ENCODE measurements at places on chromosomes 11 and 22.

- DNase-seq, result no peak
These were observed 1.3 kb upstream of the PPP2R5B start for GRCh38 chr11:64923151-64923661.

DNA sequence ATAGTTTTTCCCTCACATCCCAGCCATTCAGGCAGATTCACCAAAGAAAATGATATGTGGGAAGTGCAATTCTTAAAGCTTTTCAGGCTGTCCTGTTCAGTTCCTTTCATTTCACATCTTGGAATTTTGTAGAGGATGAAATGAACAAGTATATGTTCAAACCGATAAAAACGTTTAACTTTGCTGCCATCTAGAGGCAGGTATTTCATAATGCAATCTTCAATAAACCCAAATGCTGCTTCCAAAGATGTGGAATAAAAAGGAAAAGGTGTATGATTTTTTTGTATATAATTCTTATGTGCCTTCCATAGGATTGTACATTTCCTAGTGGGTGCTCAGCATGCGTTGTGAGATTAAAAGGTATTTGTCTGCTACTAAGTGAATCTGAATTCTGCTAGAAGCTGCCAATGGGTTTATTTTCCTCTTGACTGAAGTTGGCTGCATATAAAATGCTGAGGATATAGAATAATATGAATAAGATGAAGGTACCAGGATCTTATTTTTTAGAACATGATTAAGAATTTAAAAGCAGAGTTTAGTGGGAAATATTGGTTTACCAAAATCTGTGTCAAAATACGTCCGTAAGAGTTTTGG is 199.3 kb downstream of the PGR start:
- peak; percentile 79 for DNase-seq

- peak; percentile 85 for DNase-seq
These were observed 52.2 kb downstream of the ANO5 start for GRCh38 chr11:22244986-22245592.

GRCh38 chr11:119872611-119873310 is 143.8 kb upstream of the NECTIN1 start:
- no peak for DNase-seq

DNA sequence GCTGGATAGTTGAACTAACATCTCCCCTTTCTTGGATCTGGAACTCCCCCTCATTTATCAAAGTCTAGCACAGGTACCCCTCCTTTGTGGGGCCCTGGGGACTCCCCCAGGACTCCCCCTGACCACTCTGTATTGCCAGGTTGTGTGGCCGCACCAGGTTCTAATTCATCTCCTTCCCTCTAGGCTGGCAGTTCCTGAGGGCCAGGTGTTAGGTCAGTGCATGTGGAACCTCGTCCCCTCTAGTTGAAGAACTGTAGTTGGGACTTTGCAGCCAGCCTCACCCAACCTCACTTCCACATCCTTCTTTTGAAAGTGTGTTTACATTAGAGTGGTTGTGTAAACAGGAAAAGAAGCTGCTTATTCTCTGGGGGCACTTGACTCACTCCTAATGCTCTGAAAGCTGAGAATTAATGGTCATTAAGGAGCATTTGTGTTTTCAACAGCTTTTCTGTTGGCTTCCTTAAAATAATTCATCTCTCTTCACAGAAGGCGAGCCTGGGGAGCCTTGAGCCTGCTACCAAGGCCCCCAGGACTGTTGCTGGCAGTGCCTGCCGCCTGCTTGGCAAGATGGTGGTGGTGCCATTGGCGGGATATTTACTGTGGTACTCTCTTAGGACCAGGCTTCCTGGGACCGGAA is 11.8 kb downstream of the UPB1 start:
- peak; percentile 34 for DNase-seq

DNA sequence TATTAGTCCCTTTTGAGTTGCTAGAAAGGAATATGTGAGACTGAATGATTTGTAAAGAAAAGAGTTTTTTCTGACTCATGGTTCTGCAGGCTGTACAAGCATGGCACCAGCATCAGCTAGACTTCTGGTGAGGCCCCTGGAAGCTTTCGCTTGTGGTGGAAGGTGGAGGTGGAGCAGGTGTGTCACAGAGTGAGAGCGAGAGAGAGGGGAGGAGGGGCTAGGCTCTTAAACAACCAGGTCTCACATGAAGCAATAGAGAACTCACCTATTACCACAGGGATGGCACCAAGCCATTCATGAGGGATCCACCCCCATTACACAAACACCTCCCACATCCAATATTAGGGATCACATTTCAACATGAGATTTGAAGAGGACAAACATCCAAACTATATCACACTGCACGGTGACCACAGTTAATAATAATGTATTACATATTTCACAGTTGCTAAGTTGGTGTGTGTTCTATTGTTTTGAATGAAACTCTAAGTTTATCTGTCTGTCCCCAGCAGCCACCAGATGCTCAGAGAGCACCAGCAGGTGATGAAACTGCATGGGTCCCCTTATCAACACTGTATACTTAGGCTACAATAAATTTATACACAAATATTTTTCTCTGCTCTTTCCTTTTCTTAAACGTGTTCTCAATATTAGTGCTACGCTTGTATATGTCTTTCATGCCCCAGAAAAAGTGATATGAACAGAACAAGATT is 14.1 kb downstream of the ZFP91 start:
- DNase-seq, result no peak

- DNase-seq, result no peak
These were observed 74.3 kb downstream of the C11orf65 start for GRCh38 chr11:108393046-108393445.

GRCh38 chr11:45872651-45873356 is 12.6 kb upstream of the MAPK8IP1 start:
- DNase-seq, result peak; percentile 95

DNA sequence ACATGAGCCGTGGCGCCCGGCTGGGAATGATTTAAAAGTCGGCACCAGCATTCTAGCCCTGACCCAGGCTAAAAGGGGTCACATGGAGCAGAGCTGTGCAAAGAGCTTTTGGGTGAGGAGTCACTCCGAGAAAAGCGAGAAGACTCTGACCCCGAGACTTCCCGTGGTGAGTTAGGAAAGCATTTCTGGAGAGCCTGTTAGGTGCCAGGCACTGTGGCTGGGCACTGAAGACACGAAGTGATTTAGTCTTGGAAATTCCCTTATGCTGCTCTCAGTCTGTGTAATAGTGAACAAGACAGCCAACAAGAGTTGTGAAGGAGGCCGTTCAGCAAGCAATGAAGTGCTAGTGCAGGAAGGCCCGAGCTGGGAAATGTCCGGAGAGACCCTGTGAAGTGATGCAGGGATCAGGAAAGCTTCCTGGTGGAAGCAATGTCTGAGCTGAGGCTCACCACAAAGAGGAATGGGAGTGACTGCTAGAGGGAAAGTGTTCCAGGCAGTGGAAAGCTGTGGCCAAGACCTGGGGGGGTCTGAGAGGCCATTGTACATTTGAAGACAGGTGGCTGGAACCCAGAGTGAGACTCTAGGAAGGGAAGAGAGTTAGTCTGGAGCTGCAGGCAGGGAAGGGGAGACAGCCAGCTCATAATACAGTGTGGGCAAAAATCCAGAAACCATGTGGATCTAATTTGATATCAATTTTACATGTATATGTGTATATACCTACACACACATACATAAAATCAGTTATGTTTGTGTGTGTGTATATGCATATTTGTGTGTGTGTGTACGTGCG is 31.6 kb downstream of the MARK2 start:
- DNase-seq, result no peak

DNA sequence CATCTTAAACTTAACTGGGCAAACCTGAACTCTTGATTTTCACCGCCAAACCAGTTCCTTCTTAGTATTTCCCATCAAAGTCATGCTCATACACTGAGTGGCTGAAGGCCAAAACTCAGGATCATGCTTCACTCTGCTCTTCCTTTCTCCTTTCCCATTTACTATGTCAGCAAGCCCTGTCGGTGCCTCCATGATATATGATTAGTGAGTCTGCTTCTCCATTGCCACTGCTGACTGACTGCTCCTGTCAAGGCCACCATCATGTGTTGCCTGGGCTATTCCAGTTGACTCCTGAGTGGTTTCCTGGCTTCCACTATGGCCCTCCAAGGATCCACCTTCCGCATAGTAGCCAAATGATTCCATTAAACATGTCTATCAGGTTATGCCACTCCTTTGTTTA is 42.8 kb upstream of the AMPD3 start:
- DNase-seq, result no peak

- no peak for DNase-seq
These were observed 7.9 kb downstream of the CUL5 start for GRCh38 chr11:108016647-108017046.

- DNase-seq, result peak; percentile 82
These were observed 581 bp upstream of the AP5B1 start for GRCh38 chr11:65781152-65781961.

- DNase-seq, result no peak
These were observed 13.2 kb downstream of the FAM118B start for GRCh38 chr11:126224647-126225294.

GRCh38 chr11:120657306-120658070 is 145.9 kb downstream of the GRIK4 start:
- no peak for DNase-seq

GRCh38 chr11:131290185-131290584 is 80.2 kb upstream of the NTM start:
- peak; percentile 25 for DNase-seq

DNA sequence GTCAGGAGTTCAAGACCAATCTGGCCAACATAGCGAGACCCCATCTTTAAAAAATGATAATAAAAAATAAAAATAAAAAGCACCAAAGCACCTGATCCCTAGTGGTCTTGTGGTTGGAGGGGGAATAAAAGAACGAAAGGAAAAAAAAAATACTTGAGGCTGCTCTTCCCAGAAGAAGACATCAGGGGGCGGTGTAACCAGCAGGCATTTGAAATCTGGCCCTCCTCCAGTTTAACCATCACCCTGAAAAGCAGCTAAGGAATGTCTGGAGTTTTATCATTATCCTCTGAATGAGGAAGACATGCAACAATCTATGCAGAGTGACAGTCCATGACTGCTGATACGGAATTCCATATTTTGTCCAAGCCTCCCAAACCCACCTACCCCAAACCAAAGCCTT is 5.6 kb upstream of the KCTD17 start:
- peak; percentile 74 for DNase-seq

GRCh38 chr11:12149672-12150225 is 39.4 kb downstream of the MICAL2 start:
- no peak for DNase-seq
